Stimulated activated CD8-positive, alpha-beta memory T cell treated with anti-CD3 and anti-CD28 coated beads, Interleukin-12 subunit alpha, Interleukin-12 subunit beta, amount 100 ng/mL, for 1 hour (primary cell): ENCODE measurements at places on chromosomes 16 and 17.

DNA sequence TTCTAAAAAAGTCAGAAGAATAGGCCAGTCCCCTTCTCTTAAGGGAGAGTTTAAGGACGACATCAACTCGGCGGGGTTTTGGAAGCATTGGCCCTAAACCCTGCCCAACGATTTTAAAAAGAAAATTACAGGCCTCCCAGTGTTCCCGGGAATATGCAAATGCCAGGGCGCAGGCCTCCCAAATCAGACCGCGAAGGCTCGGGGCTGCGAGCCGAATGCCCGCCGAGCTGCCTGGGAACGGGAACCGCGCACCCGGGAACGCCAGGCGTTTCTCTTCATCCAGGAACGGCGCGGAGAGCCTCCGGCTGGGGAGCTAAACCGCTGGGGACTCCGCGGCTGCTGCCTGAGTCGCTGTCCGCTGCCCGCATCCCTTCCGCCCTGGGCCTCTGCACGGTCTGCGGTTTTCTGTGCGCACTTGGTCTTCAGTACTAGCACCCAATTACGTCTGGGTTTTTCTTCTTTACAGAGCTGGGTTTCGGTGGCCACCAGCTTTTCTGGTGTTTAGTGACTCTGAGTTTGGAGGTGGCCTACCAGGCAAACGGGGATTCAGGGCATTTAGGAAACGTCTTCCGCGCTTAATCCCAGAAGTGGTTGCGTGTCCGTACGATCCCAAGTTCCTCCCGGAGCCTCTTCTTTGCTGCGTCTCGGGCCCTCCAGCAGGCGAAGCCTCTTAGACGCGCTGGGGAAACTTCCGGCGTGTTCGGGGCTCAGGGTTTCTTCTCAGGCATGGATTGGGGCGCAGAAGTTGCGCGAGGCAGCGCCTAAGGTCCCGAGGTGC, 5.7 kb downstream of the IRX5 start:
- DNase-seq: no peak

DNA sequence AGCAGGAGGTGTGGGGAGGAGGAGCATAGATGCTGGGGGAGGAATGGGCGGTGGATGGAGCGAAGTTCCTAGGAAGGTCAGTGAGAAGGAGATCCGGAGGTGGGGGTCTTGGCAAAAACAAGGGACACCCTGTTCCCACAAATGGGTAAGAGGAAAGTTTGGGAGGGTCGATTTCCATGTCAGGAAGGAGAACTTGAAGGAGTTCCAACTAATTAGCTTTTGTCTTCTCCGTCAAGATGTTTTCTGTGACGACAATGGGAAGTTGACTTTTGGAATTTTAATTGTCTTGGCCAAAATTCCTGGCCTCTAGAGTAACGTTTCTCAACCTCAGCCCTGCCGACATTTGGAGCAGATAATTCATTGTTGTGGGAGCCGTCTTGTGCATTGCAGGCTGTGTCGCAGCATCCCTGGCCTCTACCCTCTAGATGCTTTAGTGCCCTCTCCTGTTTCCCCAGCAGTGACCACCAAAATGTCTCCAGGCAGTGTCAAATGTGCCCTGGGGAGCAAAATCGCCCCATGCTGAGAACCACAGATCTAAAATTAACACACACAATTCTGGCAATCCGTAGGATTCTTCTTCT, 97.1 kb downstream of the PITPNC1 start:
- no peak for DNase-seq

- no peak for DNase-seq
Observed at GRCh38 chr16:83847371-83848225, 39.8 kb downstream of the HSBP1 start.

DNA sequence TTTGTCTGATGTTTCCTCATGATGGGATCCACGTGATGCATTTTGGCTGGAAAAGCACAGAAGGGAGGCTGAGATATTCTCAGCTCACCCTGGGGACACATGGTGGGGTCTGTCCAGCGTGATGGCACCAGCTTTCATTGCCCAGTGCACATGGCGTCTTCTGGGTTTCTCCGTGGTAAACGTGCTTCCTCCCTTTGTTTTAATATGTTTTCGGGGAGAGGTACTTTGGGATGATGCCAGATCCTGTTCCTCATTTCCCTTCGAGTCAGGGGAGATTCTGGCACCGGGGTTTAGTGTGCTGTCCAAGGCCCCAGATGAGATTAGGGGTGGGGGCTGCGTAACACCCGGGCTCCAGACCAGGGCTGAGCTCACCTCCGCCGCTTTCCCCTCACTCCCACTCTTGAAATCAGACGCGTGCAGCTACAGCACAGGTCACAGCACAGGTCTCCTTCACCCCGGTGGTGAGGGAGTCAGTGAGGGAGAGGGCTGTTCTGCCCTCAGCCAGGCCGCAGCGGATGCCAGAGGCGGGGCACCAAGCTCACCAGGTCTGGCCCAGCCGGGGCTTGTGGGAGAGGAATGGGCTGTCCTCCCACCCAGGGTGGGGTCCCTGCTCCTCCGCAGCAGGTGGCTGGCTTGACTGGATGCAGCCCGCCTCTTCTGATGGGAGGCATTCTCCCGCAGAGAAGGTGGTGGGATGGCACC, 33.9 kb downstream of the COX4I1 start:
- no peak for DNase-seq

GRCh38 chr16:87762071-87762571, 3.7 kb downstream of the KLHDC4 start:
- no peak for DNase-seq

DNA sequence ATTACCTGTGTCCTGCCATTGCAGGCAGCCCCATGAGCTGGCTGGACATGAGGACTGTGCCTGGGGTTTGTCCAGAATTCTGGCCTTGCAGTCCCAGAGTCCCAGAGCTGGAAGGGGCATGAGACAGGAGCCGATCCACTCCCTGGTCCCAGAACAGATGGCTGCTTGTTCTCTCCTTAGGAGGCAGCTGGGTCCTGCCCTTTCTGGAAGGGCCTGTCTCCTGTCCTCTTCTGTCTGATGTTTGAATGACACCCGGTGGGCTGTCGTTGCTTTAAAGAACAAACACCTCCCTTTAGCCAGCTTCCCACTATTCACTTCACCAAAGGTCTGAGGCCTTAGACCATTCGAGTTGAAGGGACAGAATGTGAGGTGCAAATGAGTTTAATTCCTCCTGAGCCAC, 63.8 kb downstream of the RAP1GAP2 start:
- DNase-seq: no peak

- no peak for DNase-seq
Observed at GRCh38 chr16:23922406-23922805, 86.6 kb downstream of the PRKCB start.

- no peak for DNase-seq
Observed at GRCh38 chr16:66427036-66427860, at the start of gene BEAN1. Gene BEAN1 (plus strand): TSS chr16:66427295. CDS start chr16:66437677, 10,382 bp downstream.

- no peak for DNase-seq
Observed at GRCh38 chr16:66079671-66080334, 286.7 kb upstream of the CDH5 start.

DNA sequence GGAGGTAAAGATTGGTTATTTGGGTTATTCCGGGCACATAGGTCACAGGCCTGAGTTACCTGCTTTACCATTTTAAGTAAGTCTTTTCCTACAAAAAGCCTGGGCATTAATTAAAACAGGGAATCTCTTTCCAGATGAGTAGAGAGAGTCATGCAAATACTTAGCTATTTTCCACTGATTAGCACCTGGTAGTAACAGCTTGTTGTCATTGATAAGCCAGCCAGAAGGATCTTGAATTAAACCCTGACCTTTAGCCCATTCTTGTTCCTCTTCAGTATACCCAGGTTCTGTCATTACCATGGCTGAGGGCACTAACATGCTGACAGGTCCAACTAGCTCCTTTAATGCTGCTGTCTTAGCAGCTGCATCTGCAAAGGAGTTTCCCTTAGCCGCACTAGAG, 44.4 kb upstream of the ARL4D start:
- DNase-seq: no peak

DNA sequence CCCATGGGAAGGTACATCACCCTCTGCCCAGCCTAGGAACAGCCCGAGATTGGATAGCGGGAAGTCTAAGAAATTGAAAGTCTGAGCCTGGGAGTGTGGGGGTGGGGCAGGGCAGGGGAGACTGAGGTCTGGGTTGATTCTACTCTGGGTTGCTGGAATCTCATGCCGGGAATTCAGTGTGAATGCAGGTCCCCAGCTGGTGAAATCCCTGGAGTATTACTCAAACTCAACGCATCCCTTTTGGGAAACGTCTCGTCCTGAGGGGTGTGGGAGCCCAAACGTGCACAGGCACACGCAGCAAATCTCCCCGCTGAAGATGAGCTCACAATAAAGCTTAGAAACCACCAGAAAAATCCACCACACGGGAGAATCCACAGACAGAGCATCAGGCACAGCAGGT, 55.4 kb downstream of the SOCS1 start:
- DNase-seq: no peak

- DNase-seq: no peak
Observed at GRCh38 chr16:84836967-84837366, 17.2 kb downstream of the CRISPLD2 start.

DNA sequence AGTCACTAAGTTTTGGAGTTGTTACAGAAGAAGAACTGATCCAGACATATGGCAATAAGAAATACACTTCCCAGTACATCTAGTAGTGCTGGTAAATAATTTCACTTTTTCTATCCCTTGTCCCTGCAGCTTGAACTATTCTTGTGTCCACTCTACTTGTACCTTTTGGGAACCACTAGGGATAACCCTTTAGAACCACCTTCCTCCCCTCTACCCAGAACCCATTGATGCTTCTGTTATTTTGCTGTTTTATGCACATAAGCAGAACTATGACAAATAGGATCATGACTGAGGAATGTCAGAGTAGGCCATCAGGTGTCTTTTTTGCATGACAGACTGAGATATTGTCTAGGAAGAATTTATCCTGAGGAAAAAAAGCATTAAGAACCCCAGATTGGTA, 125.1 kb downstream of the BRIP1 start:
- DNase-seq: no peak

- no peak for DNase-seq
Observed at GRCh38 chr17:54096216-54096615, 273.5 kb downstream of the KIF2B start.

GRCh38 chr17:48878920-48879898, 13.4 kb upstream of the ATP5MC1 start:
- peak; percentile 36 for DNase-seq

DNA sequence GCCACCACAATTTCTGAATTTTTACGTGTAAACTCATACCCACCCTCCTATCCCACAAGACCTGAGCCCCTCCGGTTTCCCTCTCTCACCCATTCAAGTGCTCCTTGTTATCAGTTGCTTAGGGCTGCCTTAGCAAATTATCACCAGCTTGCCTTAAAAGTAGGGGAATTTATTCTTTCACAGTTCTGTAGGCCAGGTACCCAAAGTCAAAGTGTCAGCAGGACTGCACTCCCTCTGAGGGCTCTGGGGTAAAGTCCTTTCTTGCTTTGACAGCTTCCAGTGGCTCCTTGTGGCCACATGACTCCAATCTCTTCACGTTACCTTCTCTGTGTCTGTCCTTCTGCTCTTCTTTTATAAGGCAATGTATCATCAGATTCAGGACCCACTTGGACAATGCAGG, 7.9 kb upstream of the TMEM220 start:
- DNase-seq: no peak

- no peak for DNase-seq
Observed at GRCh38 chr17:78219396-78220150, 5.5 kb downstream of the BIRC5 start.

DNA sequence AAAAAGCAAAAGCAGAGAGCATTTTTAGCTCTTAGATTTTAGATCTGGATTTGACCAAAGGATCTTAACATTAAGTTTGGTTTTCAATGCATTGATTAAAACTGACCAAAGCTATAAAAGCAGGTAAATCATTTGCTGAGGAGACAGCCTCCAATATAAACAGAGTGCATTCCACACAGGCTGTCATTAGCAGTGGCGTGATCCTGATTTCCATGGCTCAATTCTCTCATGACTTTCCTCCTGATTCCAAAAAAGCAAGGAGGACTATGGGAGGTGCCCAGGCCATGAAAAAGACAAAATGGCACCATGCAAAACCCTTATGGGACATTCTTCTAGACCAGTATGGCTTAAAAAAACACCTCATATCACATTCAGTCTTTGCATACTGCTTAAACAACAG, 53.5 kb downstream of the PARN start:
- no peak for DNase-seq

GRCh38 chr16:23505180-23505665, 5.1 kb downstream of the GGA2 start:
- no peak for DNase-seq

DNA sequence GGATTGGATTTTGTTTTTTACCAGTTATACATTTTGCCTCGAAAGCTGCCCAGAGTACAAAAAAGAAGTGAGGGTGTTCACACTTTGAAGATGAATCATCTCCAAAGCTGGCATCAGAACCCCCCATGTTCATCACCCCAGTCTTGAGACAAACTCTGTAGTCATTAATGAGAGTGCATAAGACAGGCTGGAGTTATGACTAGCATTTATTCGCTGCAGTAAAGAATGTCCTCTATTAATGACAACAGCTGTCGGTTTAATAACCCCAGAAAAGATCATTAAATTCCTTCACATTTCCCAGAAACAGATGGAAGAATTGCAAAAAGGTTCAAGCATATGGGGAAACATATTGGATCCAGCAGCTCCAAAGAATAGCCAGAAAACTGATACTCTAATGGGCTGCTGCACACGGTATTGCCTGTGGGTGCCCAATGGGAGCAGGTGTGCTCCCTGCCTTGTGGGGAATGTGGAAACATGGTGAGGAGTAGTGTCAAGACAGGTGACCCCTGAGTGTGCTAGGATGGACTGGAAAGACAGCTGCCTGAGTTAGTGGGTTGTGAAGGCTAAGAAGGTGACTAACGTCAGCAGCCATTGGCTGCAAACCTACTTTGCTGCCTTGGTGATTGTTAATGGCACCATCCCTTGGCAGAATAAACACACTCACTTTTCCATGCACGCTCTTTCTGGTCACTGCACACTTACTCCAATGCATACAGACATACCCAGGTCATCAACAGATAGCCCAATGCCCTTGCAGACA, 81.9 kb downstream of the AIPL1 start:
- no peak for DNase-seq

DNA sequence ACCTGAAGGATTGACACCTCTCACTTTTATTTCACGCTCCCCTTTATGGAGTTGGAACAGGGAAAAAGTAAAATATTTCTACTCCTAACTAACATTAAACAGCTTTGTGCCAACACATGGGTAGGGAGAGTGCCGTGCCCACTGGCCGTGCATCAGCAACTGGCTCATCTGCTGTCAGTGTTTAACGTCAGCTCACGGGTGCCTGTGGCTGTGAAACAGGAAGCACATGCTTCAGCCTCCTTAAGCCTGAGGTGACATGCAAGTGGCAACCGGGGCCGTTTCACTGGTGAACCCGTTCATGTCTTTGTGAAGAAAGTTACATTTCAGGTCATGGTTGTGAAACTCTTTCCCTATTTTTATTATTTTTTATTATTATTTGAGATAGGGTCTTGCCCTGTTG, 3.2 kb downstream of the SPG7 start:
- DNase-seq: no peak

GRCh38 chr17:50184064-50184463, 17.4 kb downstream of the COL1A1 start:
- no peak for DNase-seq

DNA sequence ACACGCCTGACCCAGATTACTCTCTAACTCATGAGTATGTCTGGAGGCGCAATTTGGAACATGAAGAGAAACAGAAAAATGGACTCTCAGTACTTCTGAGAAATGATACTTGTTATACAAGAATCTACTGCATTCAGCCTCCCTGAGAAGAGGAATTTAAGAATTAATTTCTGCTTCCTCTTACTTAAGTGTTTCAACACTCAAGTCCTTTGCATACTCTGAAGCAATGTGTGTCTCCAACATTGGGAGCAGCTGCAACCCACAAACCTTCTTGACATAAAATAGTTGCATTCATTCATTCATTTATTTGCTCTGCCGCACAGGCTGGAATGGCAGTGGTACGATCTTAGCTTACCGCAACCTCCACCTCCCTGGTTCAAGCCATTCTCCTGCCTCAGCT, 199.8 kb downstream of the NPIPA7 start:
- DNase-seq: no peak
